ENCODE measurements at places on chromosomes 4 and X.

GRCh38 chrX:1224954-1225353, 12.5 kb upstream of the CRLF2 start:
- DNase-seq, result no peak

- DNase-seq, result no peak
Observed at GRCh38 chrX:11341274-11342201, 48.3 kb downstream of the AMELX start.

GRCh38 chr4:13348216-13348615, 135.9 kb downstream of the RAB28 start:
- no peak for DNase-seq

GRCh38 chr4:1971456-1972200, 37.1 kb downstream of the NELFA start:
- no peak for DNase-seq

GRCh38 chrX:132480581-132481203, 8.1 kb downstream of the MBNL3 start:
- no peak for DNase-seq

Measured in dorsolateral prefrontal cortex (tissue), 122 donors.